Thoracic aorta (tissue), 2 donors: ENCODE measurements at places on chromosomes 2 and 18.
A peak's percentile ranks its signal among the peaks of the same experiment; 100 is the strongest.

DNA sequence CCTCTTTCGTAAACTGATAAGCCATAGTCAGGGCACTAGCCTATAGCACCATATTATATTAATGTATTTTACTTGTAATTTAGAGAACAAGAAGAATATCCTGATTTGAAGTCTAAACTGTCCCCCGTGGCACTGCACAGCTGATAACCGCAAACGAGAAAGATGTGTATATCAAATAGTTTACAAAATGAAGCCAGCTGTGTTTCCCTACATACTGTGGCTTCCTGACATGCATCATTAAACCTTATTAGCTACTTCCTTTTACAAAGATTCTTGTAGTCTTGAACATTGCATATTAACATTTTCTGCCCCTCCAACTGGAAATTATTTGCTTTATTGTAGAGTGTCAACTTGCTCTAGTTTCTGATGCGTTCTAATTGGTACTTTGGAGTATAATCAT lies 153.5 kb upstream of the NFATC1 start:
- no peak for DNase-seq

DNA sequence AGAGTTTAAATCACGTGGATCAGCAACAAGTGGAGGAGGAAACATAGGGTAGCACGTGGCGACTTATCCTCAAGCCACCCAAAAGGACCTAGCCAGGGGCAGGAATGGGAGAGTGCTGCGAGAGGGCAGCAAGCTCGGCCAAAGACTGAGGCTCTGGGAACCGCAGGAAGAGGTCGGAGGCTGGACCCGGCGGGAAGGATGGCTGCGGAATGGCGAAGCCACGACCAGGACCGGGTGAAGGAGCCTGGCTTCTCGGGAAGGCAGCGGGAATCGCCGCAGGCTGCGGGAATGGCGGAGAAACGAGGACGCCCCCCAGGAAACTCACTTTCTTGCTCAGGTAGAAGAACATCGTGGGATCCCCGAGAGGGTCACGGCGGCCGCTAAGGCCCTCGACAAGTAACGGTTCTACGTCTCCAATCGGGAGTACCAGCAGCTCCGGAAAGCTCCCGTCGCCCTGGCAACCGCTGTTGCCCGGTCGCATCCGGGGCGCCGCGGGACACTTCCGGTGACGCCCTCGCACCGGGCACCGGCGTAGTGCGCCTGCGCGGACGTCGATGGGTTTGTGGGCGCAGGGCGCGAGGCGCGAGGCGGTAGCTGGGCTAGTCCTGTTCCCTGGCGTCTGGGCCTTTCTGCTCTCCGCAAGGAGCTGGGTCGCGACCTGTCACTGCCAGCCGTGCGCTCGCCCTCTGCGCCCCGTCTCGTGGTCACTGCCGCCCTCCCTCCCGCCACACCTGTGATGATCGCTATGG lies at the start of gene WDR35:
WDR35 (minus strand) TSS at position 439 of the 749 bp plus-strand sequence; CDS start at position 349, 90 bp downstream.
- peak; percentile 64 for DNase-seq

DNA sequence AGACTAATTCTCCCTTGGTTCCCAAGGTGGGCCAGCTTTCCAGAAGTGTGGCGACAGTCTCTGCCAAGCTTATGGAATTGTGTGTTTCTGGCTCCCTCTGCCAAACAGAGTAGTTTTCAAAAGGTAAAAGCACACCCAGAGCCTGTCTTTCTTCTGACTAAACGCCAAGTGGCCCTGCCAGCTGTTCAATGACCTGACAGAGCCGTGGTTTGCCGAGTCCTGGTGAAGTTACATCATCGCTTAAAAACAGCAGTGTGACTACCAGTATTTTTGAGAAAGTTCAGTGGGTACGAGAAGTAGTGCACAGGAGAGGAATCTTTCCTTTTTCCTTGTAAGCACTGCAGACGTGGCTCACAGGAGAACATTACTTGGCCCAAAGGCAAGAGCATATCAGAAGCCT lies 1.9 kb downstream of the PER2 start:
- DNase-seq, result peak; percentile 58

- peak; percentile 73 for DNase-seq
These were observed 56.2 kb downstream of the ITSN2 start for GRCh38 chr2:24304098-24304497.

GRCh38 chr2:190069936-190070696 lies 7.6 kb upstream of the MSTN start:
- no peak for DNase-seq

GRCh38 chr2:12192762-12193161 lies 446.3 kb downstream of the LPIN1 start:
- no peak for DNase-seq

- no peak for DNase-seq
These were observed 82.8 kb upstream of the REV1 start for GRCh38 chr2:99572373-99573164.
